ENCODE measurements at places on chromosomes 11 and 22.
A peak's percentile ranks its signal among the peaks of the same experiment; 100 is the strongest.

- no peak for DNase-seq
Observed at GRCh38 chr11:67437082-67437808, at the start of gene PTPRCAP. TSS of gene PTPRCAP (minus strand) at chr11:67437682. CDS start at chr11:67437619, 63 bp downstream.

DNA sequence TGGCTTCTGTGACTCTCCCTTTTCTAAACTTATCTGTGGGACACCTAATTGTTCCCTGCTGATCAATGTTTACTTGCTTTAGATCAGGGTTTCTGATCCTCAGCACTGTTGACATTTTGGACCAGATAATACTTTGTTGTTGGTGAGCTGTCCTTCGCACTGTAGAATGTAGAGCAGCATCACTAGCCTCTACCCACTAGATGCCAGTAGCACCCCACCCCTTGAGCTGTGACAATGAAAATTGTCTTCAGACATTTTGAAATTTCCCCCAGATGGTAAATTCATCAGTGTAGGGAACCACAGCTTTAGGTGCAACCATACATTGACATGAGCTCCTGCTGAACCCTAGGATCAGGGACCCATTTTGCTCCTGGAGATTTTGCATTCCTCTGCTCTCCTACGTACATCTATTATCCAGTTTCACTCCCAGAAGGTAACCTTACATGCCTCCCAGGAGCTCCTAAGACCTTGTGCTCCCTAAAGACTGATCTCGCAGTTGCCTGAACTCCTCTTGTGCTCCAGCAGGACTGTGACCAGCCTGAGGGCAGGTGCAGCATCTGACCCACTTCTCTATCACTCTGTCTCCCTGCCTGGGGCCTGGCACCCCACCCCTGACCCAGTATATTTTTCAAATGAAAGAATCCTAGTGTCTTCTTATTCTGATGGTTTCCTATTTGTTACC lies 107.8 kb downstream of the FAR1 start:
- DNase-seq, result peak; percentile 45

DNA sequence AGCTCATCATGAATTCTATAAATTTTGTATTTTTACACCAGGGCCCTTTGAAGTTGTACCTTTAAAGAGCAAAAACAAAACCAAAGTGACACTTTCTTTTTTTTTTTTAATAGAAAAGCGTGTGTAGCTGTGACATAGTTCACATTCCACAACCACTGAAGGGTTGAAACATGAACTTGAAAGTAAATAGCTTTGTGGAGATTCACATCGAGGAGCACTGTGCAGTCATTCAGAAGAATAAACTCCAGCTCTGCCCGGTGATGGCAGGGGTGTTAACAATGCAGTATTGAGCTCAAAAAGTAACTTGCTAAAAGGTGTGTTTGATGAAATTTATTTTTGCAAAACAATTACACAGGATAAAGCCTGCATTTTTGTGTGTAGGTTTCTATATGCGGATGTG lies 1166.2 kb downstream of the TBC1D22A start:
- peak; percentile 20 for DNase-seq

DNA sequence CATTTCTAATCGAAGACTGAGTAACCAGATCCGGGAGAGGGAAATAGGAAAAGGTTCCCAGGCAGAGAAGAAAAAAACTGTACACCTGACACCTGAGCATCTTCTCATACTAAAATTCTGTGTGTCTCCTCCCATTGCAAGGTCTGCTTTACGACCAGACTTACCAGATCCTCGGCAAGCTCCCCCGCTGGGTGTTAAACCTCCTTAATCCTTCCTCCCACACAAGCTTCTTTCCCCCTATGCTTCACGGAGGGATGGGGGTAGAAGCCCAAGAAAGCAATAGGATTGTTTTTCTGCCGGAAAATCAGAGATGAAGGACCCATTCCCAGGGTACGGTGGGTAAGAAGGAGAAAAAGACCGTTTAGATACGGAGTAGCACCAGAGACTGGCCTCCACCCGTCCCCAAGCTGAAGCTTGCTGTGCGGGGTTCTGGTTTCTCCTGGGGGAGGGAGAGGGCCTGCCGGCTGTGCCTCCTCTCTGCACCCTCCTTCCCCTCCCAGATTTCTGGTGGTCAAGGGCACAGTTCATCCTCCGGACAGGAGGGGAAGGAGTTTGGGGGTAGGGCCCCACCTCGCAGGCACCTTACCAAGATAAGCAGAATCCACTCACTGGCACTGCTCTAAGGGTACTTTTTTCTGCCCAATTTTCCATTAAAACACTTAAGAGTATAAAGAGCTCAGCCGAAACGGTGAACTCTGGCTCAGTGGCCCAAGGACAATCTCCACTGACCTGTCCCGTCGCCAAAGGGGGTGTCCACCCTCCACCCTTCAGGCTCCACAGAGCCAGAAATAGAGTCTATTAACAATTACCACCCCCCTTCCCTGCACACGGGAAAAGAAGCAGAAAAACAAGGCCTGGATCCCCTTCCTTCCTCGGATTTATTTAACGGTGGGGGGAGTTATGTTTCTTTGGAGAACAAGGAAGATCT lies 1.2 kb downstream of the TOB2 start:
- DNase-seq, result peak; percentile 36

GRCh38 chr11:64021757-64022093 lies 14.0 kb upstream of the FLRT1 start:
- DNase-seq, result peak; percentile 70

GRCh38 chr11:128803011-128803410 lies 64.1 kb downstream of the KCNJ1 start:
- DNase-seq, result no peak

All from tongue (tissue), 3 donors.